Right ventricle myocardium superior (tissue), 1 donor: ENCODE measurements at places on chromosomes 3 and 15.

DNA sequence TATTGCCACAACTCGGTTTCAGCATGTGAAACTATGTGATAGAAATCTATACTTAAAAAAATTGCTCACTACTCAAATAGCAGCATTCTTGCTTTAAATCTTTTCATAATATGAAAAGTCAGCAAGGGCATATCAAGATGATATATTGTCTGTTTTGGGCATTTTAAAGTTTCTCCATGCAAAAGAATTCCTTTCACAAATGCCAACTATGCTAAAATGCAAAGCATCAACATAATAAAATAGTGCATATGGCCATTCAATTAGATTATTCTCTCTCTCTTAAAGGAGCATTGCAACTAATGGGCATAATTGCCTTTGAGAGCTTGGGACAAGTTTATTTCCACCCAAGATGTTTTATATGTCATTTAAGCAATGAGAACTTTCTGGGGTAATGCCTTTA, 475.1 kb downstream of the ZPLD1 start:
- DNase-seq, result no peak

DNA sequence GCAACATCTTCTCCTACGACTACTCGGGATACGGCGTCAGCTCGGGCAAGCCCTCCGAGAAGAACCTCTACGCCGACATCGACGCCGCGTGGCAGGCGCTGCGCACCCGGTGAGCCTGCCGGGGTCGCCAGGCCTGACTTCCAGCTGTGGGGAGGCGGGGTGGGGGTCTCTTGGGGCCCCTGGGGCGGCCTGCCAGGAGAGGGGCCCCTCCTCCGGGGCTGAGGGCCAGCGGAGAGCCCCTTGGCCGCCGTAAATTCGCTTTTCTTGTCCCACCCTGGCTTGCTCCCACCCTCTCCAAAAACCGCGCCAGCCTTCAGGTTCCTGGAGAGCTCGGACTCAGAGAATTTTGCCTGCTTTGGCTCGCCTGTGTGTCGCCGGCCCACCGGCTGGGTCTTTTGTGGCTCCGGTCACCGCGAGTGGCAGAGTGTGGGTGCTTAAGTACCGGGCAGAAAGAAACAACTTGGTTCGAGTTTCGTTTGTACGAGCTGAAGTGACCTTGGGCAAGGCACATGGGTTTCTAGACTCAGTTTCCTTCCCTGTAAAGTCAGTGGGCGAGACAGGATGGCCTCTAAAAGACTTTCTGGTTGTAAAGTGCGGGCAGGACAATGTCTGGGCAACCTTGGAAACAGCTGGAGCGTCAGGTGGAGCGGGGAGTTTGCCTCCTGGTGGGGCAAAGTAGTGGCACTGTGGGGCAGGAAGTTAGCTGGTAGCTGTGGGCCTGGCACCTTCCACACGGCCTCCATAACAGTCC, 976 bp downstream of the ABHD17C start:
- peak; percentile 42 for DNase-seq

- DNase-seq, result no peak
Observed at GRCh38 chr15:63860555-63860954, 26.8 kb upstream of the HERC1 start.

DNA sequence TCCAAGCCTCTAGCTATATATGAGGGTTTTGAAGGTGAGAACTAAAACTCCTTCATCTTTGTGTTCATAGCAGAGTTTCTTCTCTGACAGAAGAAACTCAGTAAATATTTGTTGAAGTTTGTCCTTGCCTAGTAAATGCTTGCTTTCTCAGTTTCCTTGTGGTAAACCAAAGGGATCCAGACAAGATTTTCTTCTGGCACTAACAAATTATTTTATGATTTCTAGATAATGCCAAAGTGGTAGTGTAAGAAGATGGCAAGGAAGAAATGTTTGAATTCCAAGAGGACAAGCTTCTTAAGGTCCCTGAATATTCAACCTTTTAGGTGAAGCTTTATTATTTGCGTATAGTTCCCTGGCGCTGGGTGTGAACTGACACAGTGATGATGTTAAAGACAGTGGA, 14.4 kb downstream of the ARIH1 start:
- DNase-seq, result no peak

DNA sequence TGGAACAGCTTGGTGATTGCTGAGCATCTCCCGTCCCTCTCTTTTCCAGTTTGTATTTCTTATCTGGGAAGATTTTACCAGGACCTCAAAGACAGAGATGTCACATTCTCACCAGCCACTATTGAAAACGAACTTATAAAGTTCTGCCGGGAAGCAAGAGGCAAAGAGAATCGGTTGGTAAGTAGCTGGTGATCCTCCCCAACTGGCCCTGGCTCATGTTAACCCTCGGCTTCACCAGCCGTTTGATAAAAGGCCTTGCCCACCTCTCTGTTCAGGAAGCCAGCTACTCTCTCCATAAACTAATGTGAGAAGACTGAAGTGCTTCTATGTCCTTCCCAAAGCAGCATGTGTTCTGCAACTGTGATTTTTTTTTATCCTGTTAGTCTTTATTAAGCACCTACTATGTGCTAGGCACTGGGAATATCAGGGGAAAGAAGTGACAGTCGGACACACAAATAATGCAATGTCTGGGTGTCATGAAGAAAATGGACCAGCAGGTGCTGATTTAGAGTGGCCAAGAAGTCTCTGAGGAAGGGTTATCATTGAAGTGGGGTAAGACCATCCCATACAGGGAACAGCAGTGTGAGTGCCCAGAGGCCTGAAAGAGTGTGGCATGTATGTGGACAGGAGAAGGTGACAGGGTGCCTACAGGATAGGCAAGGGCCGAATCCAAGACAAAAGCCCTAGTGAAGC, 1.2 kb downstream of the MANF start:
- DNase-seq, result no peak

- DNase-seq, result no peak
Observed at GRCh38 chr3:107850681-107851080, 240.2 kb downstream of the CD47 start.

- peak; percentile 85 for DNase-seq
Observed at GRCh38 chr3:52001443-52001974, 5.8 kb upstream of the RPL29 start.

DNA sequence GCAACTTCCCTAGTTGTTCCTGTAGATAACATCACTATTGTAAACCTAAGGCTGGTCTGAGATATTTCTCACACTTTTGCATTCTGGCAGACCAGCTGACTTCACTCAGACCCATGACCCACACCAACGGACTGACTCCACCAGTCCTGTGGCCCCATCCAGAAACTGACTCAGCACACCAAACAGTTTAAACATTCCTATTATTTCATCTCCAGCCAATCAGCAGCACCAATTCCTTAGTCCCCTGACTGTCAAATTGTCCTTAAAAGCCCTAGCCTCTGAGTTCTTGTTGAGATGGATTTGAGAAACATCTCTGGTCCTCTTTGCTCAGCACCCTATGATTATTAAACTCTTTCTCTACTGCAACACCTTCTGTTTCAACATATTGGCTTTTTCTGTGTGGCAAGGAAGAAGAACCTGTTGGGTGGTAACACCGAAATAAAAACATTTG, 12.2 kb upstream of the IDH2 start:
- no peak for DNase-seq

DNA sequence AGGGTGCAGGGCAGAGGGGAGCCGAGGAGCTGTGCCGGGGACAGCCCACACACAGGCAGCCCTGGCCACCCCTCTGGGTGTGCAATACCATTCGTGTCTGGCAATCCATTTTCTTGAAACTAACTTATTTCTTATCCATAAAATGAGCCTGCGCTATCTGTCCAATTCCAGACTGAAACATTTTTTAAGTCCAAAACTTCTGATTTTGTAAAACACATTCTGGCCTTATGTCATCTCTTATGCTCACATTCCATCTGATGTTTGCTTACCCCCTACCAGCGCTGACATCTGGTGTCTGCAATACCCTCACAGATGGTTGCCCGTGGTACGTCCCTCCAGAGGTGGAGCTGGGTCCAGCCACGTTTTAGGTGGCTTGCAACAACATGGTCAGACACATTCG, 31.8 kb downstream of the PCSK6 start:
- DNase-seq, result no peak

DNA sequence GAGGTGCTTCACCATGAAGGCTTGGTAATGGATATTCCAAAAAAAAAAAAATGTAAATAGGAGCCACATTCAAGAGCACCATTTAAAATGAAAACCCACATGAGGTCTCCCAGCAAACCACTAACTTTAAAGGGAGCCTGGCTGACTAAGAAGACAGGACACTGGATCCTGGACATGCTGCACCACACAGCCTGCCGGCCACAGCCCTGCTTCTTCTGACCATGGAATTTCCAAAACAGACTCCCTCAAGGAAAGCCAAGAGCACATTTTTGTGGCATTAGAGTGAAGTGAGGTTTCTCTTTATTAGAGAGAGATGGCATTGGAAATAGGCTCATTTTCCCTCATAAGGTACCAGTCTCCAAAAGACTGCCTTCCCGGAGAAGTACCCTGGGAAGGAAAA, 113.9 kb downstream of the RORA start:
- no peak for DNase-seq

DNA sequence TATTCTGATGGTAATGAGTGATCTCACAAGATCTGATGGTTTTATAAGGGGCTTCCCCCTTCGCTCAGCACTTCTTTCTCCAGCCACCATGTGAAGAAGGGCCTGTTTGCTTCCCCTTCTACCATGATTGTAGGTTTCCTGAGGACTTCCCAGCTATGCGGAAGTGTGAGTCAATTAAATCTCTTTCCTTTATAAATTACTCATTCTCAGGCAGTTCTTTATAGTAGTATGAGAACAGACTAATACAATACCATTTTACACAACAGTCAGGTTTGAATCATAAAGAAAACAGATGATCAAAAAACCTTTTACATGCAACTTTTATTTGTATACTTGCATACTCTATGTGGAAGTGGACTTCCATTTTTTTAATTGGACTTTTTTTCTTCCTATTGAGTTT, 46.7 kb upstream of the CBLB start:
- DNase-seq, result no peak

GRCh38 chr3:13461169-13462124, 18.7 kb upstream of the HDAC11 start:
- DNase-seq, result peak; percentile 65

GRCh38 chr3:131708241-131708640, 205.5 kb upstream of the MRPL3 start:
- no peak for DNase-seq

- no peak for DNase-seq
Observed at GRCh38 chr3:186825294-186825821, 17.2 kb upstream of the ADIPOQ start.

DNA sequence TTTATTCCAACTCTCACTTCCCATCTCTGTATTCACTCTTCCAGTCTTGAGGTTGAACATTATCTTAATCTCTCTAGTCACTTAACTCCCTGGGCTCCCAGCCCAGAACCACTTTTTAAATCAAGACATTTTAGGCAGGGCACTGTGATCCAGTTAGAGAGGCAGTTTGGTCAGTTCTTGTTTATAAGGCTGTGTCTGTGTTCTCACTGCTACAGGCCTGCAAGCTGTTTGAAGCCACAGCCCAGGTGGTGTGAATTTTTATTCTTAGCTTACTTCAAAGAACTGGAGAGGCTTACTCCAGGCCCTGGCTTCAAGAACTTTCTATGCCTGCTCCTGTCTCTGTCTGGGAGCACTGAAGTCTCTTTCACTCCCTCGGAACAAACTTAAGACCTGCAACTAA, 906.1 kb downstream of the CADM2 start:
- no peak for DNase-seq

DNA sequence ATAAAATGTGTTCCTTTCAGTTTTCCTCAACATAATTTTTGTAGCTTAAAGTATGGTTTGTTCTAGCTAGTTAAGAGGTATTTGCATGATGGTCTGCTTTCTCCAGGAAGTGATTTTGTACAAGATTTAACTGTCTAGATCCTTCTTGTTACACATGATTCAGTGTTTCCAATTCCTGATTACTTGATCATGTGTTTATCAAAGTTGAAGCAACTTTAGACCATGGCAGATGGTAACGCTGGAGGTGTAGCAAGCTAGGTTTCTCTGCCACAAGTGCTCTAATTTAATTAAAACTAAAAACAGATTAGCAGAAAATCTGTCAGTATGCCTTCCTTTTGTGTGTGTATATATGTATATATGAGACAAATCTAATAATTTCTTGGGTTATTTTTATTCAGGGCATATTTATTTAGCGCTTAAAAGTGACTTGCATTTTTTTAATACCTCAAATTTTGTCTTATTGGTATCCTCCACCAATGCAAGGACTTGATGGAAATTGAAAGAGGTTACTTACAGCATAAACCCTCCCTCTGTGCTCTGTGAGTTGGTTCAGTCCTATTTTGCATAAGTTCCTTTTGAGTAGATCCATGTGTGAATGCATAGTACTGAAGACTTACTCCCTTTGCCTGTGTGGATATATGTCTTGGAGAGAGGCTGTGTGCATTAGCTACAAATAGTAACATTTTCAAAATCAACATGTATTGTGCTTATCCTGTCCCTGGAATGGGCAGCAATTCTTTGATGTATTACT, 157.3 kb upstream of the CGNL1 start:
- DNase-seq, result no peak

DNA sequence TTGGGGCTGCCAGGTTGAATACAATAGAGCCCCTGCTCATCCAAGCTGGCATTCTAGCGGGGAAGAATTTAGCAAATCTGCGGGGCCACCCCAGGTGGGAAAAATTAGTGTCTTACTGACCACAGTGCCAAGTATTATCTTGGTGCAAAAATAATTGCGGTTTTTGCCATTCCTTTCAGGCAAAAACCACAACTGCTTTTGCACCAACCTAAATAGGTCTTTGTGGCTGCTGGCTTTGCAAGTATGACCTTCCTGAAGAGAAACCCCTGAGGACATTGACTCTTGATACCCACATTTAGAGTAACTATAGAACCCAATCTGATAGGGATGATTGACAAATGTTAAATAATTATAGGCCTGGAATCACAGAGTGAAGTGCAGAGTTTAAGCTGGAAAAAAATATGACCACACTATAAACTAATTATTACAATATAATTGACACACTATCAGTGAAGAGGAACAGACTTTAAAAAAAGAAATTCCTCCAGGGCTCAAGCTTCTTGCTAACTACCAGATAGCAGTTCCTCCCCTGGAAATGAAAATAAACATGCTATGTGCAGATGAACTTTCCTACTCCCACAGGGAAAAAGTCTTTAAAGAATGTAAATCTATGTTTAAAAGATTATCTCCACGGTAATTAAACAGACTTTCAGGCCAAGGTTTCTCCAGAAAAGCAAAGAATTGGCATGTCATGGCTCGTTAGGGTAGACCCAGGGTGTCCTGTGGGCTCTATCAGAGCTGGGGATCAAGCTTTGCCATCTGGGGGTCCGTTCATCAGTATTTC, 34.4 kb downstream of the CA12 start:
- no peak for DNase-seq

- DNase-seq, result no peak
Observed at GRCh38 chr3:153038779-153039178, 123.2 kb upstream of the RAP2B start.

GRCh38 chr15:58758141-58758540, 8.6 kb upstream of the ADAM10 start:
- no peak for DNase-seq

DNA sequence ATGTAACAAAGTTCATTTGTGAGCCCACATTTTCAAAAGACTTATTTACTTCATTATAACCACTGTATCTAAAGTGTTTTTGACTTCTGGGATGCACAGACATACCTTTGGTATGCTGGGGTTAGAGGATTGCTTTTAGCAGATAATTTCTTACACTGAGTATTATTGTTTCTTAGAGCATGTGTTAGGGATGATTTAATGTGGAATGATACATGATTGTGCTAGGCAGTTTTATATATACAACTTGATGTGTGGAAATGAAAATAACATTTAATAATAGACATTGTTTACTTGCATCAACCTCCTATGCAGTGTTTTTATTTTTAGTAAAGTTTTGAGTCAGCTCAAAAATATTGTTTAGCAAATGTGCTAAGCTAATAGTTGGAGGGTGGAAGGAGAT, 3.4 kb downstream of the KIF23 start:
- DNase-seq, result no peak

- DNase-seq, result no peak
Observed at GRCh38 chr3:25265284-25265683, 162.8 kb upstream of the RARB start.
